Stimulated activated CD4-positive, alpha-beta T cell treated with anti-CD3 and anti-CD28 coated beads, Interleukin-12 subunit alpha, Interleukin-12 subunit beta, amount 100 ng/mL, for 48 hours (primary cell): ENCODE measurements at places on chromosomes 5 and 9.

GRCh38 chr9:68932458-68932857, 81.5 kb downstream of the PRKACG start:
- no peak for DNase-seq

DNA sequence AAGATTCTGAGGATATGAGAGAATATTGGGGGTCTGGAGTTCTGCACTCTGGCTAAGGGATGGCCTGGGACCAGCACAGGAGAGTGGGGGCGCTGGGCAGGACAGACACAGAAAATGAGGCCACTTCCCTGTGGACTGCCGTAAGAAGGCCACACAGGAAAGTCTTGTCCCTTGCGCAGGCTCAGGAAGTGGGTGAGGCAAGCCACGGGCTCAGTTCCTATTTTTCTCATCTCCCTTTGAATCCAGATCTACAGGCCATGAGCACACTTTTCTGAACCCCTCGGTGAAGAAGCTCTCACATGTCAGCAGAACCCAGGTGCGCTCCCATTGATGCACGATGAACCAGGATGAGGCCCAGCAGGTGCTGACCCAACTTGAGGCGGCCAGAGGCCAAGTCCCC, 207.4 kb downstream of the AGTPBP1 start:
- DNase-seq = no peak

GRCh38 chr9:23774266-23774665, 51.8 kb downstream of the ELAVL2 start:
- no peak for DNase-seq

DNA sequence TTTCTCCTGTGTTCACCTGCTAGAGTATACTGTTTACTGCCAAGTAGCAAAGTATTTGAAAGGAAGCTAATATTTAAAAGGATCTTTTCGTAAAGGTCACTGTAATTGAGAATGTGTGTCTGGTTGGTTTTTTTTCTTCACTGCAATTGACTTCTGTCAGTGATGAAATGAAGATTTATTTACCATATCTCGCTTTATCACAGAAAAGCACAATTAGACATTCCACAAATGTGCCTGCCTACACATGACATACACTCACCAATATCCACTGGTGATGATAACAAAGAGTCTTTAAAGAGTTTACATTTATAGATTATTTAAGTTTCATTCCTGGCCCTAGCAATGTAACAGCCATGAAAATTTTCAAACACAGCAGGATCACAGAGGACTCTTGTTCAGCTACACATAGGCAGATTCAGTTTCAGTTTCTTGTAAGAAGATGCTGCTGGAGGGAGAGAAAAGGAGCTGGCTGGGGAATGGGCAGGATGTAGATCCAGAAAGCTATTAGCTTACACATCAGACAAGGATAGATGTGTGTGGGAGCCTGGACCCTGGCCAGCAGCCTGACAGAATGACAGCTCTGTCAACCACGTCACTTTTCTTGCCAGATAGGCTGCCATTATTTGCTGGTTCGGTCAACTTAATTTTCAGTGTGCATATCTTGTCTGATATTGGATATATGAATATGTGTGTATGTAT, 104.0 kb downstream of the GDNF start:
- DNase-seq = no peak

- DNase-seq = no peak
These were observed 132.9 kb downstream of the ADAMTSL1 start for GRCh38 chr9:18606846-18607245.

DNA sequence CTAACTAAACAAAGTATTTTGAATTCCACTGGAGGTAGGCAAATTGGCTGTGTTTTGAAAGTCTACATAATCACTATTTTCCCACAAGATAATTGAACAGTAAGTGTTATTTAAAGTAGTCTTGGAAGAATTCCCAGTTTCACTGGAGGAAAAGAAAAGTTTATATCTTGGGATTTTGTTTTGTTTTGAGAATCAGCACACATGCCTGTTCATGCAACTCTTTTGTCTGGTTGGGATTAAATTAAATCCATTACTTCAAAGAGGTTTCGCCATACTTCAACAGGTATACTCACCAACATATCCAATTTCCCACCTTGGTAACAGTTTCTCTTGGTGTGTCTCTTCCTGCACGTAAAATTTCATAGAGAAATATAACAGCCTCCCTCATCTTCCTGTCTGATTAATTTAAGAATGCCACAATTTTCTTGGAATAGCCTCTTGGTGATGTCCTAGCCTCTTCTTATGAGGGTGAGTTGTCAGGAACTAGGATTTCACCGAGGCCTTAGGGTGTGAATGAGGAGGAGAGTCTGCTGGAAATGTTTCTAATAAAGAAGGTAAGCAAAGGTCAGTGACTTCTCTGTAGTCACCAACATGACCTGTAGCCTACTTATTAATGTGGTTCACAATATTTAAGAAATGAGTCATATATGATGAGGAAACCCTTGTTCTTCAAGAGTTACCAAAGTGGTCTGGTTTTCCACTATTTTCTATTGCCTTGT, 48.1 kb downstream of the ITGA2 start:
- no peak for DNase-seq

GRCh38 chr5:67770431-67771025, 445.0 kb upstream of the PIK3R1 start:
- no peak for DNase-seq
